ENCODE measurements at places on chromosomes 6 and 20. TPM values are rescaled to one million over a fixed set of nuclear protein-coding genes. Genes with fewer than 3 reads are reported as not detected.
A peak's percentile ranks its signal among the peaks of the same experiment; 100 is the strongest.

The AVP gene
- total RNA-seq = not detected

GRCh38 chr20:53751620-53752318 is 158.1 kb upstream of the ZNF217 start:
- DNase-seq = no peak

DNA sequence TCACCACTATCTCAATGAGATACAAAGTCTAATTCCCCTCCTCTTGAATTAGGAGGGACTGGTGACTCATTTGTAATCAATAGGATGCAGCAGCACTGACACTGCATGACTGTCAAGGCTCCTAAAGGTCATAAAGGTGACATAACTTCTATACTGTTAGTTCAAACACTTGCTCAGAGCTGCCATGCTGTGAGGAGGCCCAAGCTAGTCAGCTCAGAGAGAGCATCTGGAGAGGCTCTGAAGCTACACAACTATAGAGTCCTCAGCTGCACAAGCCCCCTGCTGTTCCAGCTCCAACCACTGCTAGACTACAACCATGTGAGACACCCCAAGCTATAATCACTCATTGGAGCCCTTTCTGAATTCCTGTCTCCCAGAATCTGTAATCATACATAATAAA is 17.0 kb upstream of the HEY2 start:
- no peak for DNase-seq

GRCh38 chr6:82083646-82084045 is 163.9 kb downstream of the IBTK start:
- no peak for DNase-seq

DNA sequence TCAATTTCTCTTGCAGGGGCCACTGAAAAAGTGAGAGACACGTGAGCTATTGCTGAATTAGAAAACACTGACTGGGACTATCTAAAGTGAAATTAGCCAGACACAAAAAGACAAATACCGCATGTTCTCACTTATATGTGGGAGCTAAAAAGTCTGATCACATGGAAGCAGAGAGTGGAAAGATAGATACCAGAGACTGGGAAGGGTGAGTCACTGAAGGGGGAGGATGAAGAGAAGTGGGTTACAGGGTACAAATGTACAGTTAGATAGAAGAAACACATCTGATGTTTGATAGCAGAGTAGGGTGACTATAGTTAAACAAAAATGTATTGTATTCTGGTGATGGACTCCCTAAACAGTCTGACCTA is 13.4 kb downstream of the CST3 start:
- peak; percentile 56 for DNase-seq

DNA sequence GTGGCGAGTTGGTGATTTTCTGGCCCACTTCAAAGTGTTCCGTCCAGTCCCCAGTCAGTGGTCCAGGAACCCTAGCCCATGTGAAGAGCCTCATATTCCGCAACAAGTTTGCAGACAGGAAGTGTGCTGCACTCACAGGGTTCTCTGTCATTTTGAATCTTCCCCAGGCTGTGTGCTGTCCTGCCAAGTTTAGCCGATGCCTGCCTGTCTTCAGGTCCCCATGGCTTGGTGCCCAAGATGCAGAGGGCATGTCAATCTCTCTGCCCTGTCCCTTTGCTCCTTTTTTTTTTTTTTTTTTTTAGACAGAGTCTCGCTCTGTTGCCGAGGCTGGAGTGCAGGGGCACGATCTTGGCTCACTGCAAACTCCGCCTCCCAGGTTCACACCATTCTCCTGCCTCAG is 69.9 kb upstream of the ATXN1 start:
- DNase-seq = no peak

The PSMB9 gene
- total RNA-seq = 20.0 TPM

DNA sequence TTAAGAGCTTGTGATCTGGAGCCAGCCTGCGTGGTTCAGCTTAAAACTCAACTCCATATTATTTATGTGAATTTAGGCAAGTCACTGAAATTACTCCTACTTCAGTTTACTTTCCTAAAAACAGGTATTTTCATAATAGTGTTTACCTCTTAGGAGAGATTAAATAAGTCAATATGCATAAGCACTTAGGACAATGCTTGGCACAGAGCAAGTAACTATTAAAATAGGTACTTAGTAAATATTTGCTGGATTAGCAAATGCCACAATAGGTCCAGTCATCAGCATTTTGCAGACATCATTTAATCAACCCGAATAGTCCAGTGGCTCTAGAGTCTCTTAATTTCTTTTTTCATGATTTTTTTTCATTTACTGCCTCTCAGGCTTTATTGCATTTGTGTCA is 78.6 kb upstream of the PTPRK start:
- DNase-seq = no peak

DNA sequence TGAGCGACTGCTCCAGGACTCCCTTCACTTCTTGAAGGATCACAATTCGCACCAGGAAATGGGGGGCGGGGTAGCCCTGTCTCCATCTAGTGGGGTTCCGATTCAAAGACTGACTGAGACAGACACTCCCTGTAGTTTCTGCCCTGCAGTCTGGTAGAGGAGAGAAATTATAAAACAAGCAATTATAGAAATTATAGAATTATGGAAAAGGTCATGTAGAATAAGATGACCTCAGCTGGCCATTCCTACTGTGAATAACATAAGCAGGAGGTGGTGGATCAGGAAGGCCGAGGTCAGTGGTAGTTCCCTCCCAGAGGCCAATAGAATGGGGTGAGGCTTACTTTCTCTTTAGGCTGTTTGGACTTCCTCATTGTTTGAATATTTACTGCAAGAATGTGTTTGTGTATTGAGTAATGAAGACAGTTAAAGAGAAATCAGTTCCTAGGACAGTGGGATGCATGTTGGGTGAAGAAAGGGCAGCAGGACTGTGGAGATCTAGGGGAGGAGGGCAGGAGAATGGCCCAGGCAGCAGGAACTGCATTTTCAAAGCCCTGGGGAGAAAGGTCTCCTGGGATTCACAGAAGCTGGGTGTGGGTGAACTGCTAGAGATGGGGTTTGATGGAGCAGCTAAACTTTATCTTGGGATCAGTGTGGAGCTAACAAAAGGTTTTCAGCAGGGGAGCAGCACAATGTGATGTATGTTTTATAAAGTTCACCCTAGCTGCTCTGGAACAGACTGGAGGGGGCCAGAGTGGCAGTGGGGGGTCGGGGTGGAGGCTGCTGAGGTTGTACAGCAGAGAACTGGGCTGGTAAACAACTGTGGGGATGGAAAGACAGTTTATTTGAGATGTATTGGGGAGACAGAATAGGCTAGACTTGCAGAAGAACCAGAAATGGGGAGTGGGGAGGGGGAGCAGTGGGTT is 2.1 kb downstream of the ZNF341 start:
- peak; percentile 81 for DNase-seq
